Stimulated activated CD4-positive, alpha-beta T cell treated with anti-CD3 and anti-CD28 coated beads, TNF-alpha, amount 100 ng/mL, for 4 hours (primary cell): ENCODE measurements at places on chromosomes 1 and 21.

GRCh38 chr1:63904826-63905225, 131.0 kb downstream of the ROR1 start:
- DNase-seq: no peak

- no peak for DNase-seq
Measured at GRCh38 chr21:23083242-23083641, 2085.0 kb downstream of the NCAM2 start.

GRCh38 chr1:70265946-70266345, 44.8 kb downstream of the SRSF11 start:
- DNase-seq: no peak

DNA sequence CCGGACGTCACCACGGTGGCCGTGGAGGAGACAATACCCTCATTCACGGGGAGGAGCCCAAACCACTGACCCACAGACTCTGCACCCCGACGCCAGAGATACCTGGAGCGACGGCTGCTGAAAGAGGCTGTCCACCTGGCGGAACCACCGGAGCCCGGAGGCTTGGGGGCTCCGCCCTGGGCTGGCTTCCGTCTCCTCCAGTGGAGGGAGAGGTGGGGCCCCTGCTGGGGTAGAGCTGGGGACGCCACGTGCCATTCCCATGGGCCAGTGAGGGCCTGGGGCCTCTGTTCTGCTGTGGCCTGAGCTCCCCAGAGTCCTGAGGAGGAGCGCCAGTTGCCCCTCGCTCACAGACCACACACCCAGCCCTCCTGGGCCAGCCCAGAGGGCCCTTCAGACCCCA, 7.0 kb downstream of the TNFRSF14 start:
- DNase-seq: no peak

- DNase-seq: no peak
Measured at GRCh38 chr1:6150006-6150938, 29.8 kb downstream of the CHD5 start.

DNA sequence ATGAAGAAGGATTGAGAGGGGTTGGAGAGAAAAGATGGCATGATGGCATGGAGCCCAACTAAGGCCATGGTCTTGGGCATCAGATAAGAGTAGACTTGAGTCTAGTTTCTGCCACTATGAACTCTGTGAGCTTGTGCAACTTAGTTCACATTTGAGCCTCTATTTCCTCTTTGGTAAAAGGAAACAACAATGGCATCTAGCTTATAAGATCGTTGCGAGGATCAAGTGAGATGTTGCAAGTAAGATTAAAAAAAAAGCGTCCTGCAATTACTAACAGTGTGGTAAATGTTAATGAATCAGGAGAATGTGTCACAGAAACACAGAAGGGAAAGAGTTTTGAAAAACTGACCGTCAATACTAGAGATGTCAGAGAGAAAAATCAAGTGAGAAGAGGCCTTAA, 202.9 kb upstream of the FGGY start:
- DNase-seq: no peak

DNA sequence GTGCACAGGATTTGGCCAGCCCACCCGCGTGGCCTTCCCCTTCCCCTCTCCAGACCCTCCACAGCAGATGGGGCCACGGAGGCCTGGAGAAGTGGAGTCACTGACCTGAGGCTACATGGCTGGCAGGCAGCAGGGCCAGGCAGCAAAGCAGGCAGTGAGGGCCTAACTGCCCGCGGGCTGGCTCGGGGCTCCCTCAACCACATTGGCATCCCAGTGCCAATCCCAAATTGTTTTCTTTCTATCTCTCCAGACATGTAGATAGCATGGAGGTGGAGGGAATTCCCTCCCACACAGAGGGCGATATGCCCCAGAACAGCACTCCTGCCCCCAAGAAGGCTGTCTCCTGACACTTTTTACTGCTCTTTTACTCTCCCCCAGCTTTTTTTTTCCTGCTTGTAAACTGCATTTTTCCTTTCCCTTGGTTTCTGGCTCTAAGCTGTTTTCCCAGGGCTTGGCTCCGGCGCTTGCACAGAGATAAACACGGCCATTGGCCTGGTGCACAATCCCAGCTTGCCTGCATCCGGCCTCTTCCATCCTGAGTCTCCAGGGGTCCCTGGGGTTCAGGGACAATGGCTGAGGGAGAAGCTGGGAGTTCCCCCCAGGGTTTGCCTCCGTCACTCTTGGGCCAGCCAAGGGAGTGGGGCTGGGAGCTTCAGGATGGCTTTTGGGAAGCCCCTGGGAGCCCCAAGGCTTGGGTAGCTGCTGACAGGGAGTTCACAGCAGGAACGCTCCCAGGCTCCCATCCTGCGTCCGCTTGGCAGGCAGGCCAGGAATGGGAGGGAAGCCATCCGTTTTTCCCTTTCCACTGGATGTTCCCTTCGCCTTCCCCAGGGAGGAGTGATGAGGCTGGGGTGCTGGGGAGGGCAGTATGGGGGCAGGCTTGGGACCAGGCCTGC, 7.0 kb downstream of the EPHX1 start:
- no peak for DNase-seq
